ENCODE measurements at places on chromosomes 4 and X. TPM values are rescaled to one million over a fixed set of nuclear protein-coding genes. Genes with fewer than 3 reads are reported as not detected.

- peaks cover 2% of the 10 kb centered on the region for H3K4me1 ChIP-seq
- H3K27me3 ChIP-seq: no peaks in the 10 kb centered on the region
- no peak overlapping the region for H3K27ac ChIP-seq
- no peaks in the 10 kb centered on the region for H3K36me3 ChIP-seq
Observed at GRCh38 chr4:140344621-140345020, 28.8 kb upstream of the SCOC start.

The TCP11X1 gene
- not detected for total RNA-seq

The CTAG1B gene
- not detected for total RNA-seq

The MAGEC3 gene
- total RNA-seq: not detected

The CLNK gene
- not detected for total RNA-seq

DNA sequence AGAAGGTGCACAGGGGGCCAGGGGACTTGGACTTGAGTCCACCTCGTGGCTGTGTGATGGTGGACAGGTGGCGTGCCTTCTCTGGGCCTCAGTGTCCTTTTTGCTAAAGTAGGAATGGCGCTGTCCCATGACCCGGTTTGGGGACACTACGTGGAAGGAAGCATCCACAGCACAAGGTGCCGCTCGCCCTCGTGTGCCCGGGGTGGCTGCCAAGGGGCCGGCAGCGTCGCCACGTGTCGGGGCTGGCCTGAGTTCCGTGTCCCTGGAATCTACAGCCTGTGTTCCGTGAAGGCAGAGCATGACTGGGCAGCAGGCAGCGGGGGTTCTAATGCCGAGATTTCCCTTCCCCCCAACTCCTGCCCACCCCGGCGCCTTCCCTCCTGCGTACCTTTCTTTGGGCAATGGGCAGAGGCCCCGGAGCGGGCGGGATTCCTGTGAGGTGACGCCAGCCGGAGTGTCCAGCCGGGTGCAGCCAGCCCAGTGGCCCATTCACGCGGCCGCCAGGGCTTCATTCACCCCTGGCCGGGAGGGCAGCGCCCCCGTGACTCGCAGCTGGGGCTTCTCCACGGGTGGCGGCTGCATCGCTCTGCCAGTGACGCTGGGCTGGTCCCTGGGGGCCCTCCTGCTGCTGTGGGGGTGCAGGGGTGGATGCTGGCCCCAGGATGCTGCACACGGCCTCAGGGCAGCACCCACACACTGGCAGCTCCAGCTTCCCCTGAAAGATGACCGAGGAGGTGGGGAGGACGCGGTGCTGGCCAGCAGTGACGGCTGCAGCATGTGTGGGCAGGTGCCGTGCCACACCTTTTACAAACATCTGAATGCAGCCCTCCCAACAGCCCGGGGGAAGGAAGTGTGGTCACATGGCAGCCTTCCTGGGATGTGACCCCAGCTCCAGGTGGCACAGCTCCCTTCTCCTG lies 21.2 kb downstream of the DOK7 start:
- DNase-seq: peak; percentile 7
- no peaks in the 10 kb centered on the region for H3K36me3 ChIP-seq
- H3K27ac ChIP-seq: peak overlapping the region; percentile 56
- no peaks in the 10 kb centered on the region for H3K27me3 ChIP-seq
- peak overlapping the region; percentile 26 for H3K4me3 ChIP-seq

The TLR10 gene
- total RNA-seq: 0.30 TPM

DNA sequence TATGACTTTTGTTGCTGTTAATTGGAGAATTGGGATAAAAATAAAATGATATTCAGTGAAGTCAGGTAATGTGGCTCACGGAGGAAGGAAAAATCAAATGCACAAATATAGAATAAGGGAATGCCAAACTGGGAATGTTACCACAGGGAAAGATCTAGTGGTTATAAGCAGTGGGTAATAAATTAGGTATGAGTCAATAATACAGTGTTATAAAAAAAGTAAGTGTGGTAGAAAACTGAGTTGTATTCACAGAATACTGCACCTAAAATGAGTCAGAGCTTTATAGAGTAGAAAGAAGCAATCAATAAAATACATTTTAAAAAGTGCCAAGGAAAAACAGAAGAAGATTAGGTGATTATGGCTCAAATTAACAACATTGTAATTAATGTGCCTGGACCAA lies 34.5 kb downstream of the INTS12 start:
- no peaks in the 10 kb centered on the region for H3K36me3 ChIP-seq
- no peak for DNase-seq
- H3K27ac ChIP-seq: no peak overlapping the region
- no peaks in the 10 kb centered on the region for H3K4me1 ChIP-seq
- no peaks in the 10 kb centered on the region for H3K27me3 ChIP-seq
- no peak overlapping the region for H3K4me3 ChIP-seq

DNA sequence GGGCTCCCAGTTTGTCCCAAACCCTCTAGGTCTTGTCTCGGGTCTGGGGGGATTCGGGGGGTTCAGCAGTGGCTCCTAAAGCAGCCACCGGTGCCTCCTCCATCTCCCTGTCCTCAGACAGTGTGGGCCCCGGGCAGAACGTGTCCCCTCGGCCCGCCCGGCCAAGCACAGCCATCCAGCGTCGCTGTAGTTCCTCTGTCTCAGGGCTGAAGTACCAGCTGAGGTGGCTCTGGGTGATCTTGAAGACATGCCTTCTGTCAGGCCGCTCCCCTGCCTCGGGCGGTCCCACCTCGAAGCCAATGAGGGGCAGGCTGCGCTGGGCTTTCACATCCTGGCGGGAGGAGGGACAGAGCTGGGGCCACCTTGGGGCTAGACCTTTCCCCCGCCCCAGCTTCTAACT lies 5.9 kb downstream of the TSR2 start:
- H3K4me1 ChIP-seq: peaks cover 9% of the 10 kb centered on the region
- DNase-seq: no peak
- no peaks in the 10 kb centered on the region for H3K27me3 ChIP-seq
- H3K27ac ChIP-seq: no peak overlapping the region

DNA sequence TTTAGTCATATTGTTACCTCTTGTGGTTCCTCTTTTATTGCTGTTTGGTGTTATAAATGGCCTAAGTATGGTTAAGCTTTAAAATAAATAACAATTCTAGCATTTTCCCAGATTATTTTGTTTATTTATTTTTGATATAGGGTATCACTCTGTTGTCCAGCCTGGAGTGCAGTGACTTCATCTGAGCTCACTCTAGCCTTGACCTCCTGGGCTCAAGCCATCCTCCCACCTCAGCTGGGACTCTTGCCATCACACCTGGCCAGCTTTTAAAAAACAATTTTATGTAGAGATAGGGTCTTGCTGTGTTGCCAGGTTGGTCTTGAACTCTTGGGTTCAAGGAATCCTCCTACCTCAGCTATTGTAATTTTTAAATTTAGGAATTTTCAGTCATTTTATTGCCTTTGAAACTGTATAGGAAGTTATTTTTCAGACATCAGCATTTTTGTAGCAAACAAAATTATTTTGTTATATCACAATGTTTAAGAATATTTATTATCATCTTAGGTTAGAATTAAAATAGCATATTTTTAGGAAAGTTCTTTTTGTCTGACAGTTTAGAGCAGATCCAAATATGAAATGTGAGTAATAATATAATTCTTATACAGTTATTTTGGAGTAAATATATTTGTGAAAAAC lies 66.3 kb upstream of the RHOH start:
- no peak overlapping the region for H3K27ac ChIP-seq
- H3K36me3 ChIP-seq: no peaks in the 10 kb centered on the region
- no peaks in the 10 kb centered on the region for H3K27me3 ChIP-seq
- DNase-seq: no peak

DNA sequence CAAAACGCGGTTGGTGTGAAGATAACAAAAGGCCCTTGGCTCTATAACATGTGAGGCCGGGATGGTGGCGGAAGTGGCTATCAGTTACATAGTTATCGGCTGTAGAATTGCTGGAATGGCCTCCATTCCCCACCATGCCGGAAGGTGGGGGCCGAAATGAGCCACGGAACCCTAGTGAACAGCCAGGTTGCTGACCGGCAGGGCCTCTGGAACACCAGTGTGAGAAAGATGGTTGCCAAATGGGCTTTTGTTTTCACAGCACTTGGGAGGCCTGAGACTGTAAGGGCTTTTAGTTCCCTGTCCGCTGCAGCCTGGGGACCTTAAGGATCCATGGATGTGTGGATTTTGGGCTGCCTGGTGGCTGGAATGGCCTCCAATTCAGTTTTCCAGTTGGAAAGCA lies 23.3 kb upstream of the ARX start:
- no peaks in the 10 kb centered on the region for H3K36me3 ChIP-seq
- no peak overlapping the region for H3K4me3 ChIP-seq
- no peak for DNase-seq
- no peaks in the 10 kb centered on the region for H3K27me3 ChIP-seq
- H3K27ac ChIP-seq: no peak overlapping the region

- H3K36me3 ChIP-seq: no peaks in the 10 kb centered on the region
- no peak for DNase-seq
- H3K4me3 ChIP-seq: no peak overlapping the region
Observed at GRCh38 chr4:99099311-99099710, 10.7 kb upstream of the ADH5 start.

GRCh38 chrX:19293606-19294325 lies 50.0 kb upstream of the PDHA1 start:
- no peaks in the 10 kb centered on the region for H3K27me3 ChIP-seq
- H3K4me3 ChIP-seq: no peak overlapping the region
- DNase-seq: no peak
- no peaks in the 10 kb centered on the region for H3K4me1 ChIP-seq

- H3K4me3 ChIP-seq: no peak overlapping the region
- DNase-seq: no peak
- no peaks in the 10 kb centered on the region for H3K36me3 ChIP-seq
- no peak overlapping the region for H3K27ac ChIP-seq
- no peaks in the 10 kb centered on the region for H3K4me1 ChIP-seq
- no peaks in the 10 kb centered on the region for H3K27me3 ChIP-seq
Observed at GRCh38 chrX:38514016-38514854, 47.1 kb upstream of the TSPAN7 start.

DNA sequence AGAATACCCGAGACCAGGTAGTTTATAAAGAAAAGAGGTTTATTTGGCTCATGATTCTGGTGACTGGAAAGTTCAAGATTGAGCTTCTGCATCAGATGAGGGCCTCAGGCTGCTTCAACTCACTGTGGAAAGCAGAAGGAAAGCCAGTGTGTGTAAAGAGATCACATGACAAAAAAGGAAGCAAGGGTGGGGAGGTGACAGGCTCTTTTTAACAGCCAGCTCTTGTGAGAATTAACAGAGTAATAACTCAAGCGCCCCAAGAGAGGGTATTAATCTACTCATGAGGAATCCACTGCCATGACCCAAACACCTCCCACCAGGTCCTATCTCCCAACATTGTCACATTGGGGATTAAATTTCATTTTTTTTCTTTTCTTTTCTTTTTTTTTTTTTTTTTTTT lies 6.3 kb upstream of the YIPF6 start:
- H3K27me3 ChIP-seq: no peaks in the 10 kb centered on the region
- no peak for DNase-seq
- no peak overlapping the region for H3K27ac ChIP-seq
- H3K4me1 ChIP-seq: peaks cover 3% of the 10 kb centered on the region

The ARL9 gene
- total RNA-seq: not detected

- no peak overlapping the region for H3K27ac ChIP-seq
- H3K4me1 ChIP-seq: no peaks in the 10 kb centered on the region
- peaks cover 17% of the 10 kb centered on the region for H3K27me3 ChIP-seq
- H3K36me3 ChIP-seq: no peaks in the 10 kb centered on the region
- H3K4me3 ChIP-seq: no peak overlapping the region
Observed at GRCh38 chr4:24923550-24923949, 10.7 kb upstream of the CCDC149 start.

The CLDN34 gene
- total RNA-seq: not detected

The COL25A1 gene
- not detected for total RNA-seq

The PFKFB1 gene
- 0.81 TPM for total RNA-seq

The TMEM31 gene
- not detected for total RNA-seq

DNA sequence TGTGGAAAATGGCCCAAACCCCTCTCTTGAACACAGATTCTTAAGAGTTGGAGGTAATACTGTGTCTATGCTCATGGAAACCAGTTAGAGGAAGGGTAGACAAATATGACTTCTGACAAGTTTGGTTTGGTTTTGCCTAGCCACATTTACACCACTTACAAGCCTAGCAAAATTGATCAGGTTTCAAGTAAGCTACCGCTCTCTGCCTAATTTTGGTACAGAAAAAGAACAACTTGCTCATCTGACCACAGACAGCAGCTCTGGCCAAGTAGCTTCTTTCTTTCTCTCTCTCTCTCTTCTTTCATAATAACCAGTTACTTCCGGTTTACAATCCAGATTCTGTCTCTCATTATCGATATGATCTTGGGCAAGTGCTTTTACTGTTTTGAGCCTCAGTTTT lies 260.0 kb downstream of the GLUD2 start:
- no peaks in the 10 kb centered on the region for H3K36me3 ChIP-seq
- H3K4me3 ChIP-seq: no peak overlapping the region
- no peak for DNase-seq
- H3K27ac ChIP-seq: no peak overlapping the region

GRCh38 chr4:26235500-26235899 lies 85.3 kb upstream of the RBPJ start:
- H3K27ac ChIP-seq: no peak overlapping the region
- DNase-seq: no peak
- H3K36me3 ChIP-seq: no peaks in the 10 kb centered on the region
- no peak overlapping the region for H3K4me3 ChIP-seq
- H3K27me3 ChIP-seq: no peaks in the 10 kb centered on the region

DNA sequence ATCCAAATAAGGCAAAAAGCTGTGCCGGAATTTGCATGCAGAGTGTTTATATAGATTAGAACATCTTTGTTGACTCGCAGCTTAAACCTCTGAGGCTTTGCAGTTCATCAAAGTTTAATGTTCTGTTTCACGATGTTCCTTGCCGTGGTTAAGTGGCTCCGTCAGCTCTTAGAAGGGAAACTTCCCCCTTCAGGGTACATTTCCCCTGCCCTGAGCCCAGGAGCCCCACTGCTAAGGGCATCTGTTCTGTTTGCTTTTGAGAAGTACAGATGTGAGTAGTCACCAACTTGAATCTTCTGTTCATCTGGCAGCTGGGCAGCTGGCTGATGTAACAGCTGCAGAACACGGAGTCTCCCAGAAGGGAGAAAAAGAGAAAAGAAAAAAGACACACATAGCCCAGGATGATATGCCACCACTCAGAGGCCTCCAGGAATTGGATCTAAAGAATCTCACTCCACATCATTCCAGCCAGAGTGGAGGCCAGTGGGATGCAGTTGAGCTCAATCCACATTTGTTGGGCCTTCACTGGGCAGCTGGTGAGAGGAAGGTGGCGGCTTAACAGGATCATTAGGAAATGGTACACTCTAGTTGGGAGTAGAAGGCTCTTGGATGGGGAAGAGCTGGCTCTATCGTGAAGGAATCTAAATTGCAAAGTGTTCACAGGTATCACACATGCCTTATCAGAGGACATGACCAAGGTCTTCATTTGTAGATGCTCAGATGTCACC lies 178.7 kb upstream of the RBPJ start:
- H3K27me3 ChIP-seq: no peaks in the 10 kb centered on the region
- H3K4me1 ChIP-seq: peaks cover 5% of the 10 kb centered on the region
- no peak overlapping the region for H3K4me3 ChIP-seq
- H3K36me3 ChIP-seq: no peaks in the 10 kb centered on the region
- H3K27ac ChIP-seq: no peak overlapping the region

DNA sequence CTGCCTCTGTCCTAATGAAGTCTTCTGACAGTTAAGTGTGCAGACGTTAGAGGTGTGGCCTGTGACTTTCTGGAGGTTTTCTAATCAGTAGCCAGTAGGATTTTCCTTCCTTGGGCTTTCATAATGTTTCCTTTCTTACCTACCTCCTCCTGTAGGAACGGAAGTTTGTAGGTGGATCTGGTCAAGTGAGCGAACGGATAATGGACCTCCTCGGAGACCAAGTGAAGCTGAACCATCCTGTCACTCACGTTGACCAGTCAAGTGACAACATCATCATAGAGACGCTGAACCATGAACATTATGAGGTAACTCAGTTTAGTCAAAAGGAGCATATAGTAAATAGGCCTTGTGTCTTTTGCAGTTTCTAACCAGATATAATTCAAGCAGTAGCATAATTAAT lies 75.0 kb downstream of the MAOA start:
- H3K36me3 ChIP-seq: no peaks in the 10 kb centered on the region
- no peaks in the 10 kb centered on the region for H3K27me3 ChIP-seq
- H3K27ac ChIP-seq: no peak overlapping the region
- H3K4me1 ChIP-seq: no peaks in the 10 kb centered on the region

The DKK2 gene
- not detected for total RNA-seq

Data from HCT116 (cell line).